Vagina (tissue), 2 donors: ENCODE measurements at places on chromosomes 5 and 9. TPM values are rescaled to one million over a fixed set of nuclear protein-coding genes. Genes with fewer than 3 reads are reported as not detected.

DNA sequence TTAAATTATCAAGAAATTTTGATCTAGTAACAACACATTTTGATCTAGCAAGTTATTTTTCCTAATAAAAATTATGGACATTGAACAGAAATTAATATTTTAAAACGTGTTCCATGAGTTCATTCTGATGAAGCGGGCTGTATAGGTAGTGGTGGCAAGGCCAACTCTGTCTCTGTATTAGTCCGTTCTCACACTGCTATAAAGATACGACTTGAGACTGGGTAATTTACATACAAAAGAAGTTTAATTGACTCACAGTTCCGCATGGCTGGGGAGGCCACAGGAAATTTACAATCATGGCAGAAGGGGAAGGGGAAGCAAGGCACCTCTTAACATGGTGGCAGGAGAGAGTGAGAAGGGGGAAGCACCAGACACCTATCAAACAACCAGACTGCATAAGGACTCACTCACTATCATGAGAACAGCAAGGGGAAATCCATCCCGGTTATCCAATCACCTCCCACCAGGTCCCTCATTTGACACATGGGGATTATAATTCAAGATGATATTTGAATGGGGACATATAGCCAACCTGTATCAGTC, 61.2 kb downstream of the TMEM232 start:
- no peaks in the 10 kb centered on the region for H3K27me3 ChIP-seq
- DNase-seq, result no peak
- H3K4me3 ChIP-seq, result no peak overlapping the region
- no peak overlapping the region for H3K27ac ChIP-seq
- H3K4me1 ChIP-seq, result no peaks in the 10 kb centered on the region
- H3K36me3 ChIP-seq, result no peaks in the 10 kb centered on the region

GRCh38 chr5:122756264-122756911, 18.5 kb upstream of the SNX2 start:
- H3K27me3 ChIP-seq, result no peaks in the 10 kb centered on the region
- no peak for DNase-seq
- H3K4me3 ChIP-seq, result no peak overlapping the region
- no peak overlapping the region for H3K27ac ChIP-seq
- H3K36me3 ChIP-seq, result no peaks in the 10 kb centered on the region
- H3K4me1 ChIP-seq, result no peaks in the 10 kb centered on the region

ZNF483 gene
- 8.8 TPM for total RNA-seq

GRCh38 chr5:151097820-151098767, 17.3 kb upstream of the TNIP1 start:
- H3K27me3 ChIP-seq, result no peaks in the 10 kb centered on the region
- no peak for DNase-seq
- peaks cover 3% of the 10 kb centered on the region for H3K36me3 ChIP-seq

CNTLN gene
- 13.3 TPM for total RNA-seq

- no peak for DNase-seq
- no peaks in the 10 kb centered on the region for H3K27me3 ChIP-seq
- H3K27ac ChIP-seq, result no peak overlapping the region
- no peak overlapping the region for H3K4me3 ChIP-seq
- H3K4me1 ChIP-seq, result no peaks in the 10 kb centered on the region
Observed at GRCh38 chr9:135724186-135724787, 22.3 kb downstream of the KCNT1 start.

- no peak overlapping the region for H3K4me3 ChIP-seq
- no peak overlapping the region for H3K27ac ChIP-seq
- peaks cover 6% of the 10 kb centered on the region for H3K4me1 ChIP-seq
Observed at GRCh38 chr5:82019342-82020138, 47.7 kb downstream of the ATG10 start.

DNAJB5 gene
- 6.9 TPM for total RNA-seq

CCDC192 gene
- not detected for total RNA-seq

PCDHAC1 gene
- 0.49 TPM for total RNA-seq

- peaks cover 12% of the 10 kb centered on the region for H3K4me1 ChIP-seq
- H3K36me3 ChIP-seq, result no peaks in the 10 kb centered on the region
- no peaks in the 10 kb centered on the region for H3K27me3 ChIP-seq
- no peak for DNase-seq
Observed at GRCh38 chr9:112892981-112893380, 2.3 kb upstream of the SLC46A2 start.

CFAP77 gene
- not detected for total RNA-seq

- no peaks in the 10 kb centered on the region for H3K36me3 ChIP-seq
- no peak overlapping the region for H3K4me3 ChIP-seq
- H3K4me1 ChIP-seq, result peaks cover 10% of the 10 kb centered on the region
- H3K27me3 ChIP-seq, result no peaks in the 10 kb centered on the region
- H3K27ac ChIP-seq, result no peak overlapping the region
- no peak for DNase-seq
Observed at GRCh38 chr9:4657426-4658159, 4.5 kb upstream of the PLPP6 start.

- DNase-seq, result no peak
- H3K27ac ChIP-seq, result no peak overlapping the region
- H3K4me3 ChIP-seq, result no peak overlapping the region
- H3K36me3 ChIP-seq, result no peaks in the 10 kb centered on the region
- no peaks in the 10 kb centered on the region for H3K27me3 ChIP-seq
Observed at GRCh38 chr5:154626876-154627557, 128.2 kb upstream of the LARP1 start.

GRCh38 chr5:81233080-81233634, at the start of gene CKMT2:
TSS of gene CKMT2 (plus strand) at chr5:81233322. CDS start at chr5:81251133, 17,811 bp downstream.
- no peak for DNase-seq
- no peaks in the 10 kb centered on the region for H3K27me3 ChIP-seq
- H3K36me3 ChIP-seq, result no peaks in the 10 kb centered on the region
- H3K27ac ChIP-seq, result peak within 1 kb of the TSS; percentile 78

ADAMTSL2 gene
- 2.0 TPM for total RNA-seq

- H3K27ac ChIP-seq, result no peak overlapping the region
- H3K36me3 ChIP-seq, result no peaks in the 10 kb centered on the region
- no peaks in the 10 kb centered on the region for H3K27me3 ChIP-seq
- DNase-seq, result no peak
Observed at GRCh38 chr5:82692826-82693225, 384.4 kb downstream of the TMEM167A start.

GRCh38 chr9:127788337-127789011, 2.6 kb downstream of the CDK9 start:
- no peaks in the 10 kb centered on the region for H3K36me3 ChIP-seq
- H3K27ac ChIP-seq, result no peak overlapping the region
- H3K4me1 ChIP-seq, result peaks cover 50% of the 10 kb centered on the region
- DNase-seq, result no peak

GRCh38 chr9:88087906-88088305, 50.4 kb downstream of the SPATA31C2 start:
- H3K4me1 ChIP-seq, result no peaks in the 10 kb centered on the region
- H3K27ac ChIP-seq, result no peak overlapping the region
- no peak overlapping the region for H3K4me3 ChIP-seq
- no peaks in the 10 kb centered on the region for H3K27me3 ChIP-seq
- no peaks in the 10 kb centered on the region for H3K36me3 ChIP-seq

MEGF10 gene
- total RNA-seq, result 0.74 TPM
